Hematopoietic multipotent progenitor cell treated with erythropoietin and hydrocortisone succinate and interleukin-3 and kit ligand, for 17 days (in vitro differentiated cells): ENCODE measurements at places on chromosomes 4 and X.

- no peak for DNase-seq
These were observed 45.2 kb upstream of the ELF2 start for GRCh38 chr4:139222215-139222614.

GRCh38 chr4:53706422-53707032 lies 115.2 kb upstream of the LNX1 start:
- no peak for DNase-seq

DNA sequence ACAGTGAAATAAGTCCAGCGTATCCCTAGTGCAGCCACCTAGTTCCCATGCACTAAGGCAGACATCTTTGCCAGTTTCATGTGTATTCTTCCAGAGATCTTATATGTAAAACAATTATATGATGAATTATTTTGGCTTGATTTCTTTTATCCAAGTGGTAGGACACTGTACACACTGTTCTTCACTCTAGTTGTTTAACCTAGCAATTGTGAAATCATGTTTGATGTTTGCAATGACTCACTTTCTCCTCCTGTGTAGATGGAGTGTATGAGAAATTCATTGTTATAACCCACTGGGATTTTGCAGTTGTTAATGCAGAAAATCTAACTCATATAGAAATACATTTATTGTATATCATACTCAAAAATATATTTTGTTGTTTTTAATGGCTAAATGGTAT lies 17.5 kb upstream of the TBC1D1 start:
- no peak for DNase-seq

- no peak for DNase-seq
These were observed 413.2 kb downstream of the PPARGC1A start for GRCh38 chr4:23476515-23477090.

- no peak for DNase-seq
These were observed 1.9 kb downstream of the ENPP6 start for GRCh38 chr4:184215709-184216328.

GRCh38 chr4:99715286-99715685 lies 57.7 kb upstream of the C4orf54 start:
- no peak for DNase-seq

GRCh38 chr4:186037692-186038658 lies 31.0 kb upstream of the TLR3 start:
- peak; percentile 41 for DNase-seq

GRCh38 chr4:177127658-177128057 lies 182.0 kb upstream of the NEIL3 start:
- DNase-seq: no peak

- no peak for DNase-seq
These were observed 47.0 kb upstream of the DHRSX start for GRCh38 chrX:2547736-2548135.

DNA sequence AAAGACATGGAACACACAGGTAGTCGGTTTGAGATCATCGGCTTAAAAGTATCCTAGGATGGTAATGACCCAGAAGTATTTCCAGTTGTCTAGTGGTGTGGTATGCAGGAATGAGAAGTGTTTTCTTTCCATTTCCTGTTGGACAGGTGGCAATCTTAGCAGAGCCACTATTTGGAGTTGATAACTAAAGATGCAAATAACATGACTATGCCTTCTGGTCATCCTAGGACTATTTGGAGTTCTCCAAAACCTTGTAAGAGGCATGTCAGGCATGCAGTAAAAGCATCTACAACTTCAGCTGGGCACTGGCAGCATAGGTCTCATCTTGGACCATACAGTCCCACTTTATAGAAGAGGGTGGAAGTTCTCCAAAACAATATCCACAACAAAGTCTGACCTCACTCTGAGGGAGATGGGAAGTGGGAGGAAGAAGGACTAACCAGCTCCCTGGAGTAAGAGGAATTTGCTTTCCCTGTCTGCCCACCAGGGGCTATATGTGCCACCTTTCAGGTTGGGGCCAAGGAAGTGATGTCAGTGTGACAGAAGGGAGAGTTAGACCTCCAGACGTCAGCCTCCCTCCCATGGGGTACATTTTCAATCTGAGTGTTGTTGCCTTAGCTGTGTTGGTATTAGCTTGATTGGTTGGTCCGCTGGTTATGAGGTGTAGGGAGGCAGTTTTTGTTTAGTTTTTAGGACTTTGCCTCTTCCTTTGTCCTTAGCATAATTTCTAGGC lies 101.2 kb upstream of the MYOZ2 start:
- DNase-seq: no peak

DNA sequence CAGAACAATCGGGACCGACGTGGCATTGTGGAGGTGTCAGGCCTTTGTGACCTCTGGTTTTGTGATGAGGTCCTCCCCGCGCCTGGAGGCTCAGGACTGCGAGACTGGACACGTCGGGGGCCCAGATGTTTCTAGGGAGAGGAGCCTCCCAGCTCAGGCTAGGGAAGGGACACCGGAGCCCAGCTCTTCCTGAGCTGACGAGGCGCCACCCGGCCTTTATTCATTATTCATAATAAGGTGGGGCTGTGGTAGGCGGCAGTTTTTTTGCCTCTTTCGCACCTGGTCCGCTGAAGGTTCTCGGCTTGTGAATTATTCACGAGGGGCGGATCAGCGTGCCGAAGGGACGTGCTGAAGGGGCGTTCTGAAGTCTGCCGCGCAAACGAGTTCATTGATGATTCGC lies 2.3 kb upstream of the UBA1 start:
- DNase-seq: no peak

DNA sequence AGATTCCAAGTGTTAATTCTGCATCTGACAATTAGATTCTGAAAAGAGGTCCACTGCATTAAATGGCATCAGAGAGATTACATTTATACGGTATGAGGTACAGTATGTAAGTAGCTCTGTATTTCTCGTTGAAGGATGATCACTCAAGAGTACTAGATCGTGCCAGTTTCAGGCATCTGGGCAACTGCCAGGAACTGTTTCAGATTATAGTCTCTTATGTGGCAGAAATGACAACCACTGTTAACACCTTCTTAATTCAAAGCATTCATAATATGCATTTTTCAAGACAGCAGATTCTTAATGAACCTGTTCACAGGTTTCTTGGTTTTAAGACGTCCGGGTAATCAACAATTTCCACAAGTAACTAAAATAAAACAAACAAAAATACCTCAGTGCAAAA lies 1.6 kb downstream of the ANKRD50 start:
- no peak for DNase-seq

DNA sequence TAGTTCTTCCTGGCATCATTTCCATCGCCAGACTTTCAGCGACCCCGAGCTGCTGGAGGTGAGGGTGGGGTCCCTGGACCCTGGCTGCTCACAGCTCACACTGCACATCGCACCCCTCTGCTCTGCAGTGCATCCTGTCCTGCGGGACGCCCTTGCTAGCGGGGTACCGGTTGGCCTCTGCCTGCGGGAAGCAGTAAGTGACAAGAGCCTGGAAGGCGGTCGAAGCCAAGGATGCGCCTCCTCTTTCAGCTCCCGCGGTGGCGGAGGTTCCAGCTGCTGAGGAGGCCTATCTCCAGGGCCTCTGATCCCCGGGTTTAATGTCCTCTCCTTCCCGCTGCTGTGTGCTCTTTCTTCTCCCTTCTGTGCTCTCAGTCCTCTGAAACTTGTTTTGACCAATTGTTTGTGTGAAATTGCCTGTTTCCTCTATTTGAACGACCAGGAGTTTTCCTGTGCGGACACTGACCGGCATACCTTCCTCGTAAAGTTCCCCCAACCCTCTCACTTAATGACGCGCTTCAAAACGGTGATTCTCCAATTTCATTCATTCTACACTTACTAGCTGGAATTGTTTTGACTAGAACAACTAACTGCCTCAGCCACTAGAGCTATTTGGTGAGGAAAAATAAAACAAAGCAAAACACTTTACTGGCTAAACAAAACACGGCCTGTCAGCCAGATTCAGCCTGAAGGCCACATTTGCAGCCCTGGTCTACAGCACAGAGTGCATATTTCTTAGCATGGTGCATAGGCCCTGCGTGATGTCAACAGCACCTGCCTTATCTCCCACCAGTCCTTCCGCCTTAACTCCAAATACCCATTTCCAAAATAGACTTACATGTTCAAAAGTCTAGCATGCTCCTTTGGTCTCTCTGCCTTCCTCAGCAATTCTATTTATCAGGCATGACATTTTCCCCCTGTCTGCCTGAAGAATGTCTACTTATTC lies 28.0 kb downstream of the MGAT4D start:
- DNase-seq: no peak

GRCh38 chr4:173365359-173365996 lies 5.3 kb upstream of the SAP30 start:
- peak; percentile 13 for DNase-seq

DNA sequence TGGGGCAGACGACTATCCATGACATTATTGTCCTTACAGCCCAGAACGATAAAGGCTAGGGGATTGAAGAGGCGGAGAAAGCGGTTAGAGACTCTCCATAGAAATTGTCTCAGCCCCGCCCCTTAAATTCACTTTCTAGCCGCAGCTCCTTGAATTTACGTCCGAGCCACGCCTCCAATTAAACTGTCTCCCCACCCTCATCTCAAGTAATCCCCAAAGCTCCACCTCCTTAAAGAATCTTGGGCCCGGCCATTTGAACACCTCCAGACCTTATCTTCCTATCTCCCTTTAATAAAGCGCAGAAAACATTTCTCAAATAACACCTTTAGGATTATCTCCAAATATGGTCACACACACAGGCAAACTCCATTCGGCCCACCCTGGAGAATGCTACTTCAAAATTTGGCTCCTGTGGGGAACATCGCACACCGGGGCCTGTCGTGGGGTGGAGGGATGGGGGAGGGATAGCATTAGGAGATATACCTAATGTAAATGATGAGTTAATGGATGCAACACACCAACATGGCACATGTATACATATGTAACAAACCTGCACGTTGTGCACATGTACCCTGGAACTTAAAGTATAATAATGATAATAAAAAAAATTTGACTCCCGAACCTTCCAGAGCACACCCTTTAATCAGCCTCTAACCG lies 7.2 kb upstream of the MAGIX start:
- DNase-seq: peak; percentile 82

GRCh38 chr4:141643557-141643956 lies 7.2 kb downstream of the IL15 start:
- DNase-seq: no peak

- no peak for DNase-seq
These were observed 90.2 kb downstream of the CXCL13 start for GRCh38 chr4:77695774-77696173.

DNA sequence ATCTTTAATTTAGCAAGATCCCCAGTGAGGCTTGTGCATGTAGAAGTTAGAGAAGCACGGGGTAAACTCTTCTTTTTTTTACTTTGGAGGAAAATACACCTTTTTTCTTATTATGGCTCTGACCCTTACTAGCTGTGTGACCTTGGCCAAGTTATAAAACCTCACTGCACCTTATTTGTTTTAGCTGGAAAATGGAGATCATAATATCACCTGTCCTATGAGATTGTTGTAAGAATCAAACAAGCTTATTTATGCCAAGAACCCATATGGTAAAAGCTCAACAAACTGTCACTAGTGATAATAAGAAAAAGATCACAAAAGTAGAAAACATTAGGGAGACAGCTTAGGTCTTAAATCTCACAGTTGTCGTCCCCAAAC lies 126.6 kb downstream of the PTTG2 start:
- DNase-seq: no peak

DNA sequence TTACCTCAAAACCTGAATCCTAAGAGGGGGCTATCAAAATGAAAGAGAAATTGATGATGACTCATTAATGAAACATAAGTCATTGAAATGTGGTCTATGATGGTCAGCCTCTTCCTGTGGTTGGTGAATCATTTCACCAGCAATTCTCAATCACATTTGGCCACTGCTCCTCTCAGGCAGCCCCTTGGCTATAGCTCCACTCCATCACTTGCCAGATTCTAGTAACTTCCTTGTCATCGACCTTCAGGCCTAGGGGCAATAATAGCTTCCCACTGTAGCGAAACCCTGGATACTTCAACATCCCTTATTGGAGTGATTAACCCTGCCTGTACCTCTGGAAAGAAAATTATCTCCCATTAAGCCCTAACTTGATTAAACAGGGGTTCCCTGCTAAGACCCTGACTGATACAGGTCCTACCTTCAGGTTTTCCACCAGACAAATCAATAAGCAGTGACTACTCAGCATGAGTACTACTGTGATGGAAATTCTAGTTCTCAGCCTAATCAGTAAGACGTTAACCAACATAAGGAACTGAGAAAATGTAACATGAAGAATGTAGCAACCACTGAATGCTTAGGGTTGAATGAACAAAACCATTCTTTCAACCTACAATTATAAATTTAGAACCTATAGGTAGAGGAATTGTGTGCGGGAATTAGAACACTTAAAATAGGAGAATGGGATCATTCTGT lies 30.4 kb downstream of the ADH7 start:
- no peak for DNase-seq

GRCh38 chr4:113154281-113154680 lies 104.8 kb downstream of the ANK2 start:
- no peak for DNase-seq

GRCh38 chrX:108485960-108486359 lies 46.3 kb downstream of the COL4A5 start:
- no peak for DNase-seq

- no peak for DNase-seq
These were observed 69.2 kb upstream of the MTM1 start for GRCh38 chrX:150499240-150499639.

GRCh38 chrX:9370893-9371292 lies 94.0 kb upstream of the TBL1X start:
- DNase-seq: no peak

- no peak for DNase-seq
These were observed 47.8 kb downstream of the GAB1 start for GRCh38 chr4:143384381-143384994.

- DNase-seq: no peak
These were observed 3.1 kb downstream of the CXXC4 start for GRCh38 chr4:104491481-104492182.

DNA sequence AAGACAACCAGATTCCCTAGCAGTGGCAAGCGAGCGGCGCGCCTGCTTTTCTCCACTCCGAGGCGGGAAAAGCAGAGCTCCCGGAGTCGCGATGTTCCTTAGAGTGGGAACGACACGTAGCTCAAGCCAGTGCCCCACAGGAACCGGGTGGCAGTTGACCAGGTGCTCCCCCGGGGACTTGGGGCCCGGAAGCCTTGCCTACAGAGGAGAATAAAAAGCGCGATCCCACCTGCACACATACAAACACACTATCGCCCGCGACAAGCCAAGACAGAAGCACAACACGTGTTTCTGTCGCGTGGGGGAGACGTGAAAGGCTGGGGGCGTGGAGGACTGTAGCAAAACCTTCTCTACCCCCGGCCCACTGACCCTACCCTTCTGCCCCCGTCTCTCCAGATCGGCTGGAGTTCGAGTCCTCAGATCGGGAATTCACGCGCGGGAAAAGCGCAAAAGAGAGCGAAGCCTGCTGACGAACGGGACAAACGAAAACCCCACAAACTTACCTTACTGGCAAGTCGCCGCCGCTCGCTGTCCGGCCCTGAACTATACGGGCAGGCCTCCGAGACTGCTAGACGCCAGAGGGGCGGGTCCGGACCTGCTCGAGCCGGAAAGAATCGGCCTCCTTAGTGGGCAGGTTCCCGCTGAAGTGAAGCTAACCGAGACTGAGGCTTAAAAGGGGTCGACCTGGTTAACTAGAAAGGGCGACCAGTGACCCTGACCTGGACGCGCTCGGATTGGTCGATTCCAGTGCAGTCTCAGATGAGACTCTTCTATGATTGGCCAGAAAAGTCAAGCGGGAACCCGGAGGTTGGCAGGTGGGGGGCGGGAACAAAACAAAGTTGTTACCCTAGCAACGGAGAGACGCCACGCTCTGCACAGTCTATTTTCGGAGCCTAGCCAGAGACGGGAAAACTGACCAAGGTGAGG lies at the start of the genes DNAAF6 and NUP62CL:
Gene DNAAF6 (plus strand): TSS at position 842 of the 927 bp plus-strand sequence. CDS start 6,265 bp downstream, outside the sequence.
Gene NUP62CL (minus strand): TSS at position 664 of the 927 bp plus-strand sequence. CDS start 31,287 bp downstream, outside the sequence.
- peak; percentile 64 for DNase-seq

GRCh38 chr4:48639807-48640206 lies 140.3 kb downstream of the FRYL start:
- DNase-seq: no peak
